GM19239 (cell line): ENCODE measurements at places on chromosomes 6 and 20.

GRCh38 chr6:150443621-150444020 is 74.8 kb downstream of the IYD start:
- DNase-seq: no peak

DNA sequence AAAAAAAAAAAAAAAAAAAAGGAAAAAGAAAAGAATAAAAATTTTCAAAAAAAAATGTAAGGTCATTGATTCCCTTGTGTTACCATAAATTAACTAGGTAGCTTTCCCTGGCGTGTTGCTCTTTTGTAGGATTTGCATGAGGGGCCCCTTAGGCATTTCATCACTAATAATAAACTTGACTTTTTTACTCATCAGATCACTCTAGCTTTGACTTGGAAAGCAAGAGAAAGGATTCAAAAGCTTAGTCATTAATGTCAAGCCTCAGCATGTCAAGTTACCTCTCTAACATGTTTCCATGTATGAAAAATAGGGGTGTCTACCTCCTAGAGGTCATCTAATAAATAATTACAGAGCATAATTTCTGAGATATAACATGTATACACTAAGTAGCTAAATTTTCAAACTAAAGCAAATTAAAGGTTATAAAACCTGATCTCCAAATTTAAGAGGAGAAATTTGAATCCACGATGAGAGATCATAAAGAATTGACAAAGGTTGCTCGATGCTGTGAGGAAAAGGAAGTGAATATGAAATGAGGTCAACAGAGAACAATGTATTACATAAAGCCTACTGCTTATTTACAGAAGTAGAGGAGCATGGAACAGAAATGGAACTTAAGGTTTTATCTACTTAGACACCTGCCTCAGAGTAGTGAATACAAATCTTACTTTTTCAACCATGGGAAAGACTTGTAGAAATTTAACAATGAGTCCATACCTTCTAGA is 86.8 kb downstream of the ARHGAP18 start:
- no peak for DNase-seq

GRCh38 chr6:52337633-52338290 is 24.2 kb upstream of the PAQR8 start:
- DNase-seq: no peak

- no peak for DNase-seq
Measured at GRCh38 chr6:56764081-56764566, 121.4 kb upstream of the DST start.

- no peak for DNase-seq
Measured at GRCh38 chr6:17149571-17149970, 47.7 kb downstream of the STMND1 start.

DNA sequence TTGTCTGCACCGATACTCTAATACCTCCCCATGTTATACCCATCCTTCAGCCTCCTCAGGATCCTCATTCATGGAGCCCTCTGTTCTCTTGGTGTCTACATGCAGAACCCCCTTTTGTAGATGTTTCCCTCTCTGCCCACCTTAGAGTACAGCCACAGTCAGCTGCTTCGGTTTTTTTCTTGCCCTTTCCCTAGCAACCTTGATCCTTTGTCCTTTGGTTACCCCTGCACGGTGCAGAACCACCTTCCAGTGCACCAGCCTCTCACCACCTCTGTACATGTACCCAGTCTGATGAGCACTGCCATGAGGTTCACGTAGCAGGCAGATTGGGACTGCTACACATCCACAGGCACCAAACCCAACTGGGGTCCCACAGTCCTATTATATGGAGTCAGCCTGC is 7.3 kb downstream of the VPS16 start:
- DNase-seq: no peak

- DNase-seq: no peak
Measured at GRCh38 chr6:152952866-152953509, 29.9 kb downstream of the FBXO5 start.

GRCh38 chr6:104460738-104461483 is 398.8 kb downstream of the HACE1 start:
- no peak for DNase-seq

DNA sequence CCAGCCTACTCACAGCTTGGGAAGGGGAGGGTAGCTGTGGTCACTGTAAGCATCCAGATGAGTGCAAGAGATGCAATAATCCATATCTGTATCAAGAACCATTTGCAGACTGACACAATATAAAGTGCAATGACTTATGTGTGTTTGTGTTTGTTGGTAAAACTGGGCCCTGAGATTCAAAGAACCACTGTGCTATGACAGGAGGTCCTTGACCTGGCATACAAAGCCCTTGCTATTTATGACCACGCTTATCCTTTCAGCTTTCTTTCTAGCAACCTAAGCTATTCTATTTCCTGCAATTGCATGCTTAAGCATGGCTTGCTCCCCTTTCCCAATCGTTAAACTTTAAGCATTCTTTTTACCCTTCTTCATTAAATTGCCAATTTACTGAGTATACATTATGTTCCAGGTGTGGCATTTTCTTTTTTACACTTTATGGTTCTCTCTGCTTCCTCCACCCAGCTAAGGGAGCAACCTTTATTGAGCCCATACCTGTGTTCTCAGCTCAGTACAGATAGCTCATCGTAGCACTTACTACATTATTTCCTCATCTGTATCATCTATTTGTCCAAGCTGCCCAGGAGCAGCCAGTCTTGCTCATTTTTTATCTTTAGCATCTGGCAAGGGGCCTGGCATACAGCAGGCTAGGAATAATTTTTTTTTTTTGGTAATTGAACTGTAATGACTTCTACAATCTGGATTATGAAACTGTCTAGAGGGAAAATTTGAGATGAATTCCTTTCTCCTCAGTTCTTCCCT is 3.5 kb downstream of the MCUR1 start:
- no peak for DNase-seq

- DNase-seq: no peak
Measured at GRCh38 chr20:60171313-60171712, 213.1 kb downstream of the CDH26 start.

GRCh38 chr20:23048283-23049200 is 930 bp downstream of the THBD start:
- no peak for DNase-seq

GRCh38 chr20:58715391-58715800 is 22.8 kb downstream of the NPEPL1 start:
- no peak for DNase-seq

- DNase-seq: no peak
Measured at GRCh38 chr6:20538131-20538662, 3.9 kb downstream of the CDKAL1 start.
